Vagina (tissue), 2 donors: ENCODE measurements at places on chromosomes 2 and 18. TPM values are rescaled to one million over a fixed set of nuclear protein-coding genes. Genes with fewer than 3 reads are reported as not detected.

Gene SULT1C2
- total RNA-seq = not detected

DNA sequence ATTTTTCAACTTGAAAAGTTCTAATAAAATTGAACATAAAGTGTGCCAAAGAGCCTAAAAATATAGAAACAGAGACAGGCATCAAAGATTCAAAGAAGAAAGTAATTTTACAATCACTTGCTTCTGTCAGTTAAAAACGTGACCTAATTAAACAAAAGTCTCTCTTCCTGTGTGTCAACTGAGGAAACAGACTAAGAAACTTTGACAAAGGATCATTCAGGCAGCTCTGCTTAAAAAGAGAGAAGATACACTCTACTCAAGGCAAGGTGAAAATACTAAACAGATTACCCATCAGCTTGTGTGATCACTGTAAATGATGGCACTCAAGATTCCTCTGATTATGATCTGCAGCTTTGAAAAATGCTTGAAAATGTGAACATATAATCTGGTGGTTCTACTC is 47.8 kb downstream of the DYM start:
- H3K4me1 ChIP-seq = no peaks in the 10 kb centered on the region
- H3K27ac ChIP-seq = no peak overlapping the region
- H3K4me3 ChIP-seq = no peak overlapping the region

DNA sequence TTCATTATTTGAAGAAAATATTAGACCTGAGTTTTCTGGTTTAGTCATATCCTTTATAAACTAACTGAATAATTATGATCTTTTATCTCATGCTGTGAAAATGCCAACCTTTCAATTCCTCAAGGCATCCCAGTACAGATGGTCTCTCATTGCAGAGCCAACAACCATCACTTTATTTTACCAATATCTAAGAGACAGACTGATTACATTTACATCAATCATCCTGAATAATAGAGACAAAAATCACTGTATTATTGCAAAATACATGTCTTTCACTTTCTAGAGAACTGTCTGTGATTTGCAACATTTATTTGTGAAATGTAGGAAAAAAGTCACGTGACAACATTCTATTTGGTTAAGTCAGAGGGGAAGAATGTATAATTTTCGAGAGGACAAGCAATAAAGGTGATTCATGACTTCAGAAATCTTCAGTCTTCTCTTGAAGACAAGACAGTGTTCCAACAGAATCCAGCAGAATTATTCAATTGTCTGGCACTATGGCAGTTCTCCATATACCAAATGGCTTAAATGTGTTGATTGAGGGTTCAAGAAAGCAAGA is 503.6 kb upstream of the SYT4 start:
- H3K27me3 ChIP-seq = no peaks in the 10 kb centered on the region
- peaks cover 9% of the 10 kb centered on the region for H3K4me1 ChIP-seq
- H3K27ac ChIP-seq = no peak overlapping the region
- H3K36me3 ChIP-seq = no peaks in the 10 kb centered on the region
- no peak for DNase-seq

Gene BOK
- total RNA-seq = 35.1 TPM

GRCh38 chr2:208017721-208018120 is 7.6 kb downstream of the PLEKHM3 start:
- H3K4me1 ChIP-seq = peaks cover 5% of the 10 kb centered on the region
- DNase-seq = no peak
- H3K4me3 ChIP-seq = no peak overlapping the region
- no peaks in the 10 kb centered on the region for H3K27me3 ChIP-seq
- H3K27ac ChIP-seq = no peak overlapping the region

DNA sequence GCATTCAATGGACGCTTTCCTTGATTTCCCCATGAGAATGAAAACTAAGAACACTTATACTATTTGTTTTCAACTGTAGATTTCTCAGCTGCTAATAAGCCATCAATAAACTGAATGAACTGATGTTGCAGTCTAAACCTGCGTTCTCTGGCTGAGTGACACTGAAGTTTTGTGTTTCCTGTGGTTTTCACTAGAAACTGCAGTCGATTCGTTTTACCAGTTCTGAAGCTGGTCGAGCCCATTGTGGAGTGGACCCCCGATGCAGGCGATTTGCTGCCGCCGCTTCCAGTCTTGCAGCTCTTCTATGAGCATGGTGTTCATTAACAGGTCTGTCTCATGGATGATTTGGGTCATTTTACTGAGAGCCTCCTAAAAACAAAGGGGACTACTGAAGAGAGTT is 50.6 kb upstream of the STAT1 start:
- peaks cover 7% of the 10 kb centered on the region for H3K4me1 ChIP-seq
- no peak overlapping the region for H3K4me3 ChIP-seq
- H3K27ac ChIP-seq = no peak overlapping the region

DNA sequence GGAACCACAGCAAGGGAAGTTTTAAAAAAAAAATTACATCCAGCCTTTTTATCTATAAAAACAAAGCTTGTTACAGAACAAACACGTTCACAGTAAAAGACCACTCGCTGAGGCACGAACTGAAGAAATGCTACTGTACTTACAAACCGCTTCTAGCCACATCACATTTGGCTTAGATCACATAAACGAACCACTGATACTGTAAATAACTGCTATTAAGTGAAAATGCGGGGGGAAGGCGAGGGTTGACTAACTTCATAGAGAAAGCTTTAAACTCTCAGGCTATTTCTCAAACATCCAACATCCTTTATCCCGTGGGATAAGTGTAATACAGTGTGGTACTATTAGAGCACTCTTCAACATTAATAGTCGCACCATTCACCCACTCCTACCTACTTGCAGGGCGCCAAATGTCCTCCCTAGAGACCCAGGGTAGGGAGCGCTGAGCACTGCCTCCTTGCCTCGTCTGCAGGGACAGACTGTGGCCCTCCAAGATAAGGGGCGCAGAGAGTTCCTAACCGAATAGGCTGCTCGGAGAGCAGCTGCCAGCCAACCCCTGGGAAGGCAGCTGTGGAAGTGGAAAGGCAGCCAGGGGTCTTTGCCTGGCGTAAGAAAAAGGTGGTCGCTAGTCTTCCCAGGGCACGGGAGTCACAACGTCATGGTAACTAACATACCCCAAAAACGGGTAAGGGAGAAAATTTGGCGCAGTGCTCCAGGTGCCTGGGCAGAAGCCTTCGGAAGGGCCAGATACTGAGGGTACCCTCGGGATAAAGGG is 854 bp downstream of the GPR155 start:
- H3K4me1 ChIP-seq = peaks cover 19% of the 10 kb centered on the region
- peak overlapping the region; percentile 59 for H3K27ac ChIP-seq
- peak overlapping the region; percentile 80 for H3K4me3 ChIP-seq
- no peaks in the 10 kb centered on the region for H3K36me3 ChIP-seq
- no peak for DNase-seq

GRCh38 chr2:113116100-113116958 is 11.1 kb upstream of the IL1RN start:
- no peaks in the 10 kb centered on the region for H3K27me3 ChIP-seq
- H3K36me3 ChIP-seq = no peaks in the 10 kb centered on the region
- DNase-seq = no peak

GRCh38 chr2:238974081-238974480 is 126.2 kb downstream of the TWIST2 start:
- H3K36me3 ChIP-seq = no peaks in the 10 kb centered on the region
- no peaks in the 10 kb centered on the region for H3K27me3 ChIP-seq
- peak overlapping the region; percentile 58 for H3K27ac ChIP-seq
- H3K4me3 ChIP-seq = no peak overlapping the region
- DNase-seq = no peak

GRCh38 chr18:12843420-12844350 is 40.4 kb downstream of the PTPN2 start:
- no peak overlapping the region for H3K27ac ChIP-seq
- H3K4me3 ChIP-seq = no peak overlapping the region
- H3K36me3 ChIP-seq = no peaks in the 10 kb centered on the region
- H3K27me3 ChIP-seq = no peaks in the 10 kb centered on the region

DNA sequence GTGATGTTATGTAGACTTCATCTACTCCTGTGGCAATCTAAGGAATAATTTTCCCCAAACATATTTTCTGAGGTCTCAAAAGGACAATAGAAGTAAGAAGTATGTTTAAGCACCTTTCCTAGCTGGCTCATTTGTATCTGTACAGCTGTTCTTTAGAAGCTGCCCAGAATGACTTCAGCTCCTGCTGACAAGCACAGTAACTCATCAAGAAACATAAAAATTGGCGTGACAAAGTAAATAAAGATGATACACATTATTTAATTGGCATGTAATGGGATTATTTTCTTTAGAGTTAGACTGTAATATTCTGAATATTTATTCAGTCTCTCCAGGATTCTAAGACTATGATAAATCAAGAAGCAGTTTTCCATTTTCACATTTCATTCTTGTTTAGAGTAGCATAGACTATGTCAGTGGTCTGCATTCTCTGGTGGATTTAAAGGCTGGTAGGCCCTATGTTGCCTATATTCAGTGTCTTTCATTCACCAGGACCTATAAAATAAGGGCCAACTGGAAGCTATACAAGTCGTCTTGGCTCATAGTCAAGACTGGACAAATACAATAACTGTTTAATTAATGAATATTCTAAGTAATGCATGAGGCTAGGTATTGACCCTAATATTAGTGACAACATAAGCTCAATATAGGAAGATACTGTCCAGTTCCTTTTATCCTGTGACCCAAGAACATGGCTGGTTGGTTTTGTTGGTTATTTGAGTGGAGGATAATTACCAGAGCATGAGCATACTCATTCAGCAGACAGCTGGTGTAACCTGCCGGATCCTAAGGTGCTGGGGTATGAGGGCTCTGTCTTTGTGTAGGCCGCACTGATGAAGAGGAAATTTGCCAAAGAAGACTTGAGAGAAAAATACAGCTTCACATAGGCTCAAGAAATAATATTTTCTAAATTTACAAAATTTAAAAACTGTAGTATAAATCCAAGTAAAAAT is 107.0 kb downstream of the PDE1A start:
- no peak overlapping the region for H3K4me3 ChIP-seq
- no peaks in the 10 kb centered on the region for H3K36me3 ChIP-seq
- DNase-seq = no peak
- no peaks in the 10 kb centered on the region for H3K27me3 ChIP-seq
- no peak overlapping the region for H3K27ac ChIP-seq

Gene AQP4
- 0.49 TPM for total RNA-seq

GRCh38 chr2:157501026-157501425 is 57.1 kb upstream of the CYTIP start:
- no peak for DNase-seq
- no peak overlapping the region for H3K27ac ChIP-seq
- H3K4me3 ChIP-seq = no peak overlapping the region
- H3K4me1 ChIP-seq = no peaks in the 10 kb centered on the region
- no peaks in the 10 kb centered on the region for H3K36me3 ChIP-seq
- H3K27me3 ChIP-seq = no peaks in the 10 kb centered on the region

Gene NPHP1
- total RNA-seq = 4.9 TPM

- H3K27me3 ChIP-seq = no peaks in the 10 kb centered on the region
- DNase-seq = peak; percentile 37
- H3K36me3 ChIP-seq = no peaks in the 10 kb centered on the region
- H3K27ac ChIP-seq = no peak overlapping the region
Measured at GRCh38 chr18:57325491-57326166, 26.7 kb upstream of the ST8SIA3 start.

GRCh38 chr2:61257446-61257845 is 95.5 kb downstream of the C2orf74 start:
- no peak for DNase-seq
- H3K36me3 ChIP-seq = peaks cover 36% of the 10 kb centered on the region
- no peak overlapping the region for H3K4me3 ChIP-seq
- H3K27me3 ChIP-seq = no peaks in the 10 kb centered on the region
- no peak overlapping the region for H3K27ac ChIP-seq

Gene INHBB
- 19.4 TPM for total RNA-seq

GRCh38 chr18:77098029-77098428 is 34.6 kb downstream of the MBP start:
- H3K36me3 ChIP-seq = no peaks in the 10 kb centered on the region
- no peak for DNase-seq
- H3K4me3 ChIP-seq = no peak overlapping the region

GRCh38 chr2:133790711-133791110 is 222.4 kb upstream of the NCKAP5 start:
- DNase-seq = no peak
- H3K27me3 ChIP-seq = no peaks in the 10 kb centered on the region
- H3K4me3 ChIP-seq = no peak overlapping the region
- no peak overlapping the region for H3K27ac ChIP-seq
- H3K4me1 ChIP-seq = no peaks in the 10 kb centered on the region

DNA sequence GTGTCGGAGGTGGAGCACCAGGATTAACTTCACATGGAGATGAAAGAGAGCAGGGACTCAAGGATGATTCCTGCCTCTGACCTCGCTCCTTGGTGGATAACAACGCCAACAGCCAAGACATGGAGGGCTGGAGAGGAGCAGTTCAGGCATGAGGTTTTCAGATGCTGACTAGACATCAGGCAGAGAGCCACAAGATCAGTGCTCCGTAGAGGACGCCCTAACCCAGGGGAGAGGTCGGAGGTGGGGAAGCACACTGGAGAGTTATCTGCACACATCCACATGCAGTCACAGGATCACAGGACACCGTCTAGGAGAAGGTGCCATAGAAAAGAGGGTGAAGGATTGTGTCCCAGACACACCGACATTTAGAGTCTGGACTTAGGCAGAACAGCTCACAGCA is 344.3 kb downstream of the EIPR1 start:
- peak; percentile 52 for DNase-seq
- H3K27me3 ChIP-seq = no peaks in the 10 kb centered on the region
- H3K4me3 ChIP-seq = no peak overlapping the region
- H3K27ac ChIP-seq = no peak overlapping the region
- H3K36me3 ChIP-seq = no peaks in the 10 kb centered on the region

Gene IGFBP2
- total RNA-seq = 82.7 TPM

GRCh38 chr2:156170929-156171328 is 161.6 kb downstream of the NR4A2 start:
- H3K4me3 ChIP-seq = no peak overlapping the region
- no peak overlapping the region for H3K27ac ChIP-seq
- no peaks in the 10 kb centered on the region for H3K4me1 ChIP-seq
- DNase-seq = no peak
- no peaks in the 10 kb centered on the region for H3K36me3 ChIP-seq
- H3K27me3 ChIP-seq = no peaks in the 10 kb centered on the region

Gene HTR2B
- 0.49 TPM for total RNA-seq

DNA sequence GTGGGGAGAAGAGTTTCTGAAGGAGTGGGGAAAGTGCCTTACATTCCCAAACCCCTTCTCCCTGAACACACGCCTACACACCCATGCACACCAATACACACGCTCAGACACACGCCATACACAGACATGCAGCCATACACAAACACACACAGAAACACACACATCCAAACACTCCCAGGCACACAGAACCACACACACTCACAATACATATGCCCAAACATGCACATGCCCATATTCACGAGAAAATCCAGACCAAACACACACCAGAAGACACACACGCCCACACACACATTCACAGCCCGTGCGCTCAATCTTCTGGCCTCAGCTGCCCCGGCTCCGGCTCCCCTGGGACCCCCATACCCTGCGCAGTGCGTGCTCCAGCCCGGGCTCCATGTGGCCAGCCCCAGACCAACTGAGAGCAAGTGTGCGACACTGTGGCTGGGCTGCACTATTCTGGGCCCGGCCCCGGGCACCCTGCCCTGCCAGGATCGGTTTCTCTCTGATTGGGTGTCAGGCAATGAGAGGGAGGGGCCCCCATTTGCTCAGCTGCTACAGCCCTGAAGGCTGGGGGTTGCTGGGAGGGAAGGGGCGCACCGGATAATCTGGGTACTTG is at the start of gene PRKAG3:
PRKAG3 (minus strand) TSS at position 426 of the 613 bp plus-strand sequence.
- no peaks in the 10 kb centered on the region for H3K27me3 ChIP-seq
- H3K4me1 ChIP-seq = peaks cover 33% of the 10 kb centered on the region
- no peaks in the 10 kb centered on the region for H3K36me3 ChIP-seq
- no peak for DNase-seq
- H3K27ac ChIP-seq = peak within 1 kb of the TSS; percentile 62
- no peak within 1 kb of the TSS for H3K4me3 ChIP-seq
